NCI-H1105 treated with DMSO at 0.1 percent for 48 hours (cell line): ENCODE measurements at places on chromosomes 16 and 17.

DNA sequence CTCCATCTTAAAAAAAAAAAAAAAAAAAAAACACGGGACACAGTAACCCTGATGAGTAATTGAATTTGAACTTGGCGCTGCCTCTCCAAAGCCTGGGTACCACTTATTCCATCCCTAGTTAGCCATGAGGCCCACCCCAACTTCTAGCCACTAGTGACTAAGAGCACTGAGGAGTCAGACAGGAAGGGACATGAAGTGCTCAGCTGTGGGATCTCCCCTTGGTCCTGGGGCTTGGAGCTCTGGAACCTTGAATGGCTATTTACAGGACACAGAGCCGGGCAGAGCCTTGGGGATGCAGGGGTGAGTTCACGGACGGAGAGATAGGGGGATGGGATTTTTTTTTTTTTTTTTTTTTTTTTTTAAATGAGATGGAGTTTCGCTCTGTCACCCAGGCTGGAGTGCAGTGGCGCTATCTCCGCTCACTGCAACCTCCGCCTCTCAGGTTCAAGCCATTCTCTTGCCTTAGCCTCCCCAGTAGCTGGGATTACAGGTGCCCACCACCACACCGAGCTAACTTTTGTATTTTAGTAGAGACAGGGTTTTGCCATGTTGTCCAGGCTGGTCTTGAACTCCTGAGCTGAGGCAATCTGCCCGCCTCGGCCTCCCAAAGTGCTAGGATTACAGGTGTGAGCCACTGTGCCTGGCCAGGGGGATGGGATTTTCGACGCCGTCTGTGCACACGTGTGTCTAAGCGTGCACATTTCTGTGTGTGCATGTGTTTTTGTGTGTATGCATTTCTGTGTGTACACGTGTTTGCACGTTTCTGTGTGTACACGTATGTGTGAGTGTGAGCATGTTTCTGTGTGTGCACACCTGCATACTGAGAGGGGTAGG is 20.4 kb upstream of the CIBAR2 start:
- DNase-seq = no peak

GRCh38 chr17:80820331-80820730 is 171.3 kb upstream of the CHMP6 start:
- no peak for DNase-seq

DNA sequence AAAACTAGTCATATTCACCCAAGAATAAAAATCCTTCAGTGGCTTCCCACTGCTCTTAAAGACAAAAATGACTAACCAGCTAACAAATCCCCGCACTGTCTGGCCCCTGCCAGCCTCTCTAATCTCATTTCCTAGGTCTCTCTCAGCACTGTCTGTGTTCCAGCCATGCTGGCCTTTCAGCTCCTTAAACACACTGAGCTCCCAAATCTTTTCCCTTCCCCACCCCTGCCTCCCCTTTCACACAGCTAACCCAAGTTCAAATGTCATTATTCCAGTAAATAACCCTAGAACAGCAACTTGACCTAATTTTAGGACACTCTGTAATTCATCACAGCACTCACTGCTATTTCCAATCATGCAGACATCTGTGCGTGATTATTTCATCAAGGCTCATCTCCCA is 7.8 kb downstream of the SHCBP1 start:
- DNase-seq = no peak

DNA sequence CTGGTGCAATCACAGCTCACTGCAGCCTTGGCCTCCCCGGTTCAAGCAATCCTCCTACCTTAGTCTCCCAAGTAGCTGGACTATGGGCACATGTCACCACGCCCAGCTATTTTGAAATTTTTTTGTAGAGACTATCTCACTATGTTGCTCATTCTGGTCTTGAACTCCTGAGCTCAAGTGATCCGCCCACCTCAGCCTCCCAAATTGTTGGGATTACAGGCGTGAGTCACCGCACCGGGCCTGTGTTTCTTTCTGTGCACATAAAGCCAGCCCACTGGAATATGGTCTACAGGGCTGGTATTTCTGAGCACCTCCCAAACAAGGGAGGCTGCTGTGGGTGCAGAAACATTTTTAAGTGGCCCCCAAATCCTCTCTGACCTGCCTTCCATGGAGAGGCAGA is 8.4 kb downstream of the TMEM95 start:
- DNase-seq = no peak

GRCh38 chr17:13981881-13982280 is 87.4 kb upstream of the COX10 start:
- no peak for DNase-seq

DNA sequence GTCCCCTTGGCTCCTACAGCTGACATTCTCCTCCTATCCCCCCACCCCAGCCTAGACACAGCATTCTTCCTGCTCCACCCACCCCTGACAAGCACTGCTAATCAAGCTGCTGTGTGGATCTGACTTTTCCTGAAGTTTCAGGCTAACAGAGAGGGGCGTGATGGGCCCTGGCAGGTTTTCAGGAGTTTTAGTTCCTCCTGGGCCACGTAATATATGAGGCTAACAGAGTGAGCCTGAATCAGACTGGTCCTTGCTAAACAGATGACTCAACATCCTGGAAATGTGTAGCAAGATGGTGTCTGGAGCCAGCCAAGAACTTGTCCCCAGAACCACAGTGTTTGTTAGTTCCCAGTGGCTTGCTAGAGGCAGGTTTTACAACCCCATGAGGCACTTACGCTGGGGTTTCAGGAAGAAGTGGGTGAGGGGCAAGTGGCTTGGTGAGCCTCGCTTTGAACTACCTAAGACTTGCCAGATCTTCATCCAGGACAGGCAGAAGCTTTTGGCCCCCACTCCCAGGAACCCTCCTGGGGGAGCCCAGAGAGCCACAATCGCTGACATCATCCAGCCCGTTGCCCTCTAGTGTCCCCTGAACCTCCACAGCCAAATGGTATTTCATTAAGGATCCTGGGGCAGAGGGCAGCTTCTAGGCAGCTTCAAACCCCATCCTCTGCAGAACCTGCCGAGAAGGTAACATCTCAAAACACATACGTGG is 15.9 kb downstream of the TMEM92 start:
- no peak for DNase-seq

GRCh38 chr17:69269131-69269998 is 40.7 kb upstream of the ABCA10 start:
- no peak for DNase-seq

- DNase-seq = peak; percentile 23
Measured at GRCh38 chr16:56202036-56202435, 10.7 kb downstream of the GNAO1 start.

GRCh38 chr17:43327421-43327820 is 71.4 kb upstream of the ARL4D start:
- no peak for DNase-seq

- DNase-seq = peak; percentile 56
Measured at GRCh38 chr16:54846766-54847165, 83.9 kb upstream of the IRX5 start.

DNA sequence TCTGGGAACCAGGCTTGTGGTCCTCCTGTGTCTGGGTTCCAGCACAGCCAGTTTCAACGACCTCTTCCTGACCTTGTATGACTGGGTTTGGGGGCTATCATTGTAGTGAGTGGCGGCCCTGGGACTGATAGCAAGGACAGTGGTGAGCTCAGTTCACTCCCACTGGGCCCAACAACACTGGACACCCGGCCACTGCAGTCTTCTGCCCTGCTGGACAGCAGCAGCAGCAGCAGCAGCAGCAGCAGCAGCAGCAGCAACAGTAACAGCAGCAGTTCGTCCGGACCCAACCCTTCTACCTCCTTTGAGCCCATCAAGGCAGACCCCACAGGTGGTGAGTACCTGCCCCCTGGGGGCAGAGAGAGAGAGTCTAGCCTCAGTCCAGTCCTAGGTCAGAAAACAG is 3.3 kb upstream of the ELMO3 start:
- no peak for DNase-seq

GRCh38 chr16:27945233-27945973 is 118.1 kb downstream of the GSG1L start:
- no peak for DNase-seq

DNA sequence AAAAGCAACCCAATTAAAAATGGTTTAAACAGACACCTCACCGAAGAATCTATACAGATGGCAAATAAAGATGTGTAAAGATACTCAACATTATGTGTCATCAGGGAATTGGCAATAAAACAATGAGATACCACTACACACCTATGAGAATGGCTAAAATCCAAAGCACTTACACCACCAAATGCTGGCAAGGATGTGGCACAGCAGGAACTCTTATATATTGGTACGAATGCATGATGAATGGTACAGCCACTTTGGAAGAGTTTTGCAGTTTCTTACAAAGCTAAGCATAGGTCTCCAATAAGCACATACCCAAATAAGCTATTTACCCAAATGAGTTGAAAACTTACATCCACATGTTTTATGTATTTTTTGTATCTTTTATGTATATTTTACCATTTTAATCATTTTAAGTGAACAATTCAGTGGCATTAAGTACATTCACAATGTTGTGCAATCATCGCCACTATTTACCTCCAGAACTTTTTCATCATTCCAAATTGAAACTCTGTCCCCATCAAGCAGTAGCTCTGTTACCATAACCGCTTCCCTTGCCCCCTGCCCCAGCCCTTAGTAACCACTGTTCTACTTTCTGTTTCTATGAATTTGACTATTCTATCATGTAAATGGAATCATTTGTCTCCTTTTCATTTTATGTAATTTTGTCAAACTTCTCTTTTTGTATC is 6.7 kb upstream of the ALDH3A2 start:
- no peak for DNase-seq

GRCh38 chr16:85162478-85163277 is 50.4 kb upstream of the CIBAR2 start:
- no peak for DNase-seq

DNA sequence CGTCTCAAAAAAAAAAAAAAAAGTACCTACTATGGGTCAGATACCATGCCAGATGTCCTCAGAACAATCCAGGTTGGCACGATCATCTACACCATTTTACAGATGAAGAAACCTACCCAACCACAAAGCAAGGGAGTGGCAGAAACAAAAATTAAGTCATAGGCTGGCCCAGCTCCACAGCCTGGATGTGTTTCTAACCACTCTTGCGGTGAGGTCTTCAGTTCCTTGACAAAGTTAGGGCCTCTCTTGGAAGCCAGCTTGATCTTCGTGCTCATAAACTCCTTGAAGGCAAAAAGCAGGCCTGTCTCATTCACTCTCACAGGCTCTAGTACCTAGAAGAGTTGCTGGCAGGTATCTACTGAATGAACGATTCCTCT is 6.2 kb downstream of the GGA2 start:
- DNase-seq = no peak

GRCh38 chr16:30350134-30350871 is 4.8 kb downstream of the CD2BP2 start:
- no peak for DNase-seq

DNA sequence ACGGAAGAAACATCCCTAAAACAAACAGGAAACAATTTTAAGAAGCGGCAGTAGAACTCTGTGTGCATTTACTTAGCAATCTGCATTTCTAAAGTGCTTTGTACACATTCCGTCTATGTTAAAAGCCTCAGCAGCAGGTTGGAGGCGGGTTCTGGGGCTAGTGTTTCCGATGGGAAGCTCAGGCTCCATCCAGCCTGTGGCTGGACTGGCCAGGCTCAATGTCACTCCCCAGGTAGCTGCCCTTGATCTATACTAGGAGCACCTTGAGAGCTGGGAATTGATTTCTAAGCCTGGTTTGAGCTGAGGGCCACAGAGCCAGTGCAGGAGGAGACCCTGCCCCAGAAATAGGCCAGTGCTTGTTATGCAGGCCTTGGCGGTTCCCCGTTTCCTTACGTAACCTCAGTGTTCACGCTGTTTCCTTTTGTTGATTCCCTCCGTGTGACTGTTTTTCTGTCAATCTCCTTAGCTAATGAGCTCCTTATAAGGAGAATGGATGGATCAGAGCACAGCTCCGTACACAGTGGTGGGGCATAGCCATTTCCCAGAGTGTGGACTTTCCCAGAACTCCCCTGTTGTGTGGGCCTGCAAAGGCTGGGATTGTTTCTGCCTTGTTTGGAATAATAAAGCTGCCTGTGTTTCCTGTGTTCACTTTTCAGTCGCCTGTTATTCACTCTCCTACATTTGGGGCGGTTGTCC is 21.4 kb downstream of the ADORA2B start:
- no peak for DNase-seq

DNA sequence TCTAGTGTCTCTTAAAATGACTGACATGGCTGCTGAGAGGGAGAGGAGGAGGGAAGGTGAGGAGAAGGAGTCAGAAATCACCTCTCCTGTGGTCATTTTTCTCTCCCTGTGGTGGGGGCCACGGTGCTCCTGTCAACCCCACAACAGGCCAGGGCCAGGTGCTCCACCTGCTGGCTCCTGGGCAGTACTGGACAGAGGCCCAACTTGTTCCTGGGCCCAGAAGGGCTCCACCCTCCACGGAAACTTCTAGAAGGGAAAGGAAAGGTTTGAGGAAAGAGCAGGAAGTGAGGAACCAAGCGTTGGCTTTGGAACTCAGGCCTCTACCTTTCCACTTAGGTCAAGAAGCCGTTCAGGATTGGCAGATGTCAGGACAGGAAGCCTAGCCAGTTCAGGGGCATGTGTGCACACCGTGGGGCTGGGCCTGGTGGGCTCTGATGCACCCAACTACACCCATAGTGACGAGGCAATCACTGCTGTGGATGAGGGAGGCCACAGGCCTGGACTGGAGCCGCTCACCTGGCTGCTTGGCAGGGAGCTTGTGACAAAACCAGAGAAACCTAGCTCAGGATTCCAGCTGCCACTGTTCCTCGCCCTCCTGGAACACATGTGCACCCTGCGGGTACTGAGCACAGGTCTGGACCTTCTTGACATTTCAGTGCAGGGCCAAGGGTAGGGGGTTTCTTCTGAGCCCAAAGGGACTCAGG is 36.1 kb downstream of the WNT3 start:
- DNase-seq = no peak

DNA sequence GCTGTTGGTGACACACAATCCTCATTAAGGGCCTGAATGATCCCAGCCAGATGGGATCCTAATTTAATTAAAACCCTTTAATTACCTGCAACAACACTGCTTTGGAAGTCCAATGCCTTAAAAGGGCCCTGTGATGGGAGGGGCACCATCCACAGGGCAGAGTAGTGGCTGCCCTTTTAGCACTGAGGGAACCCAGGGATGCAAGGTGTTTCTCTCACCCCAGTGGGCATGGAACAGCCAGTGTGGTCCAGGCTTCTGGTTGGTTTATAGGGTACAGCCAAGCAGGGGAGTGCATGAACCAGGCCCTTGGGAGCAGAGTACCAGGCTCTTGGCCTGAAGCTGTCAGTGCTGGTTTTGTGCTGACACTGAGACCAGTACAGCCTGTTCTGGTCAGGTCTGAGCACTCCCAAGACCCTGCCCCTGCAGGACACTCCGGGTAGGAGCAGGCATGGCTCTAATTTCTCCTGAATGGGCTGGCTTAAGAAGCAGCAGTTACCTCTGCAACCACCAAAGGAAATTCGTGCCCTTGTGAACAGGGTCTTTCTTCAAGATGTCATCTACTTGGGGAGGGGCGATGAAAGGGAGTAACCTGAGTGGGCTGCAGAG is 9.9 kb downstream of the NXPH3 start:
- DNase-seq = no peak
